ENCODE measurements at places on chromosomes 2 and 18.

GRCh38 chr2:199814101-199814816 is 36.7 kb downstream of the FTCDNL1 start:
- no peak for DNase-seq

DNA sequence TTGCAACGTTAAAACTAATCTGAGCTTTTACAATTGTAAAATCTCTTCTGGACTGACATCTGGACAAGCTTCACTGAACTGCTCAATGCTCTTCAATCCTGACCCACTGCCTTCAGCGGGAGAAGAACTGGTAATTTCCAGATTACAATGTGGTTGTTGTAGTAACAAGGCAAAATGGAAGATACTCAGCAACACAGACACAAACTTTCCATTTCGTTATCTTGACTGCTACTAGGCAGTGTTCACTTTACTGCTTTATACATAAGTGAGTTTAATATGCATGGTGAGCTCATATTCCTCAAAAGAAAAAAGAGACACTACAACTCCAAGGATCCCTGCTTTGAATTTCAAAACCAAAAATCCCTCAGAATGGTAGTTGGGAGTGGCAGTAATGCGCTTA is 51.9 kb downstream of the GRB14 start:
- no peak for DNase-seq

DNA sequence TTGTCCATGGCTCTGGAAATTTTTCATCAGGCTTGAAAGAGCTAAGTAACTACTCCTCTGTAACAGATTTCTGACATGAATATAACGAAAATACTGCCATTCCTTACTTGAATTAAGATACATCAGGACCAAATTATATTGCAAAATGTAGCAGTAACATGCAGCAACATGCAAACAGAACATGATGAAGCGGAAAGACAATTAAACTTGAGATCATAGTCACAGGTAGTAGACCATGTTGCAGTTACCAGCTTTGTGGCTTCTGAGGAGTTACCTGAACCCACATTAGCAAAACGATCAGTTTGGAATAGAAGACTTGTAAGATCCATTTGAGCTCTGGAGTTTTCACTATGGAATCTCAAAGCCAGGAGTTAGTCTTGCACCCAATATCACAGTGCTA is 76.2 kb downstream of the MREG start:
- no peak for DNase-seq

DNA sequence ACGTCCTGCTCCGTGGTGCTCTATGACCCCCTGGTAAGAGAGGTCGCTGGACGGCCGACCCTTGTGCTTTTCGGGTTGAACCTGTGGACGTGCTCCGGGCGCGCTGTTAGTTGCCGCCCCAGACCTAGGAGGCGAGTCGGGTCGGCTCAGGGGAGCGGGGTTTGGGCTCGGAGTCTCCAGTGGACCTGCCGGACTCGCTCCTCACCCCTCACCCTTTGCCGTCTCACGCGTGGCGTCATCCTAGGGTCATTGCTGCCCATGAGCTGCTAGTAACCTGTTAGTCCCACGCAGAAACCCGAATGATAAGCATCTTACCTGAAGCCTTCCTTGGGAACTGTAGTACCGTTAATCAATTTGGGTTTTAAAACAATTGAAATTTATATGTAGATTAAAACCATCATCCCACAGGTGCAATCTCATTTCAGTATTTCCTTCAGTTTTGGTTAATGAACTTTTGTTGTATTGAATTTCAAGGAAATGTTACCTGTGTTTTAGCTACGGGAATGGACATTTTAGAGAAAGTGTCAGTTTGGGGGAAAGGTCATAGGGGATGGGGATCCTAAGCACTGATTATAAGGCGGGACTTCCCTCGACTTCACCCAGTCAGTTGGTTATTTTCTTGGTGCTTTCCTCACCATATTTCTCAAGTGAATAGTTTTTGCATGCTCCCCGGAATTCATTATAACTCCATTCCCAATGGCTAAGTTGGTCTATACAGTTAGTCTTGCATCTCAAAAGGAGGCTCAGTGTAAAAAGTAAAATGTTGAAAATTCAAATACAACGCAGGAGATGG is 536 bp downstream of the ELP2 start:
- DNase-seq = no peak

- DNase-seq = no peak
These were observed 23.4 kb upstream of the SNED1 start for GRCh38 chr2:240974771-240975572.
